ENCODE measurements at places on chromosomes 11 and 22. TPM values are rescaled to one million over a fixed set of nuclear protein-coding genes. Genes with fewer than 3 reads are reported as not detected.

GRCh38 chr11:98307827-98308491, 712.8 kb upstream of the CNTN5 start:
- H3K27me3 ChIP-seq = no peaks in the 10 kb centered on the region
- no peak overlapping the region for H3K4me3 ChIP-seq
- no peak for DNase-seq
- no peaks in the 10 kb centered on the region for H3K4me1 ChIP-seq

- H3K4me1 ChIP-seq = no peaks in the 10 kb centered on the region
- DNase-seq = peak; percentile 71
- H3K27me3 ChIP-seq = peaks cover 9% of the 10 kb centered on the region
- no peak overlapping the region for H3K4me3 ChIP-seq
These were observed 8.6 kb upstream of the MMP8 start for GRCh38 chr11:102733232-102733875.

GRCh38 chr11:128467610-128468041, 119.7 kb downstream of the ETS1 start:
- no peak for DNase-seq
- H3K4me3 ChIP-seq = no peak overlapping the region
- H3K27ac ChIP-seq = peak overlapping the region; percentile 82
- H3K36me3 ChIP-seq = peaks cover 92% of the 10 kb centered on the region

GRCh38 chr11:77999446-78000030, 5.1 kb upstream of the INTS4 start:
- no peak for DNase-seq
- no peak overlapping the region for H3K4me3 ChIP-seq
- no peak overlapping the region for H3K27ac ChIP-seq
- no peaks in the 10 kb centered on the region for H3K36me3 ChIP-seq
- H3K27me3 ChIP-seq = peaks cover 14% of the 10 kb centered on the region
- H3K4me1 ChIP-seq = peaks cover 11% of the 10 kb centered on the region

GRCh38 chr11:128082574-128082973, 504.8 kb downstream of the ETS1 start:
- no peak overlapping the region for H3K4me3 ChIP-seq
- no peak overlapping the region for H3K27ac ChIP-seq
- H3K27me3 ChIP-seq = no peaks in the 10 kb centered on the region
- H3K36me3 ChIP-seq = peaks cover 7% of the 10 kb centered on the region
- peaks cover 10% of the 10 kb centered on the region for H3K4me1 ChIP-seq

GRCh38 chr11:114441921-114442320, 2.7 kb downstream of the REXO2 start:
- H3K36me3 ChIP-seq = peaks cover 27% of the 10 kb centered on the region
- no peaks in the 10 kb centered on the region for H3K27me3 ChIP-seq
- H3K27ac ChIP-seq = no peak overlapping the region
- DNase-seq = no peak
- no peak overlapping the region for H3K4me3 ChIP-seq
- peaks cover 28% of the 10 kb centered on the region for H3K4me1 ChIP-seq

- H3K27ac ChIP-seq = no peak overlapping the region
- no peaks in the 10 kb centered on the region for H3K36me3 ChIP-seq
- DNase-seq = no peak
- no peaks in the 10 kb centered on the region for H3K4me1 ChIP-seq
- H3K4me3 ChIP-seq = no peak overlapping the region
These were observed 6.7 kb upstream of the OOSP4A start for GRCh38 chr11:59957094-59957493.

GRCh38 chr11:116714902-116715301, 57.9 kb downstream of the BUD13 start:
- peaks cover 5% of the 10 kb centered on the region for H3K27me3 ChIP-seq
- no peak for DNase-seq
- H3K27ac ChIP-seq = no peak overlapping the region
- H3K36me3 ChIP-seq = no peaks in the 10 kb centered on the region

GRCh38 chr22:46992121-46992731, 229.8 kb downstream of the TBC1D22A start:
- no peaks in the 10 kb centered on the region for H3K4me1 ChIP-seq
- H3K27ac ChIP-seq = no peak overlapping the region
- H3K4me3 ChIP-seq = no peak overlapping the region
- no peak for DNase-seq

The CDPF1 gene
- 11.1 TPM for total RNA-seq

The GLYATL1 gene
- total RNA-seq = not detected

The MEI1 gene
- total RNA-seq = 45.9 TPM

The MUC6 gene
- total RNA-seq = not detected

The MS4A14 gene
- not detected for total RNA-seq
